T-helper 1 cell (primary cell): ENCODE measurements at places on chromosomes 5 and 9.

- DNase-seq, result no peak
Measured at GRCh38 chr5:20524991-20525529, 537.1 kb upstream of the CDH18 start.

- no peak for DNase-seq
Measured at GRCh38 chr9:136826188-136826541, 16.1 kb upstream of the AJM1 start.

DNA sequence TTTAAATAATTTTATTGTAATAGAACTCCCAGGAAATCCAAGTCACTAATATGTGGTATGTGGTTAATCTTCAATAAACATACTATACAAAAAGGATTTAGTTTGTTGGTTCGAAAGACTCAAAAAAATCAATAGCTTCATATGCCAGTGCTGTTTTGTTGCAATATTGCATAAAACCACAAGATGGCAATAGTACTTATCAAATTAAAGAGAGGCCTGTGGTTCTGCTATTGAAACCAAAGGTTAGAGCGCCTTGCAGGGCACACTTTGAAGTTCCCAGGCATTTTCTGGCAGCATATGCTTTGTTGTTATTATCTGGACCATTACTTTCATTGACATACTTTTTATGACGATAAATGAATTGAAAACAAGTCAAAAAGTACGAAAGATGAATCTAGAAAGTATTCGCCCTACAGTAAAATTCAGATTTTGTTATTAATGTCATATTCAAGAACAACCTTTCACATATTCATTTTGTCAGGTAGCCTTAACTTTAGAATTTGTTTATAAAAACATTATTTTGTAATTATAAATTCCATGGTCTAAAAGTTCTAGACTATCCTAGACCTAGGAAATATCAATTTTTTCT is 316.3 kb downstream of the MCTP1 start:
- peak; percentile 49 for DNase-seq

- DNase-seq, result no peak
Measured at GRCh38 chr9:694403-695154, 146.9 kb upstream of the DMRT1 start.

GRCh38 chr5:60604771-60605170 is 95.2 kb downstream of the DEPDC1B start:
- DNase-seq, result no peak

GRCh38 chr9:126205265-126205664 is 121.4 kb upstream of the MVB12B start:
- no peak for DNase-seq

DNA sequence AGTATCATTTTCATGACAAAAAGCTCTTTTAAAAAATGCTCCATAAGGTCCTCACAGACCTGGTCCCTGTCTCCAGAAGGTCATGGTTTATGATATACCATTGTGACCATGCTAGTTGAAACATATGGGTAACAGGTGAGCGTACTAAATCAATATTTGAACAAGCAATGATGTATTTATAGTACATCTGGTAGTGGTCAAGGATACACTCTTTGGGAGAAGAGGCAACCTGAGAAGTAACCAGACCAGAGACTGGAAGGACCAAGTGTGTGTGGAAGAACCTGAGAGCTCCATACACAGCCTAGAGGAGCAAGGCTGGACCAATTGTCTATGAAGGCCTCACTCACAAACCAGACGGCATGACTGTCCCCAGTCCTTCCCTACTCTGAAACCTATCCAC is 55.1 kb downstream of the LHFPL2 start:
- DNase-seq, result no peak
